ENCODE measurements at places on chromosomes 7 and 10.
A peak's percentile ranks its signal among the peaks of the same experiment; 100 is the strongest.

- DNase-seq, result no peak
Observed at GRCh38 chr7:22117222-22117621, 171.5 kb upstream of the CDCA7L start.

DNA sequence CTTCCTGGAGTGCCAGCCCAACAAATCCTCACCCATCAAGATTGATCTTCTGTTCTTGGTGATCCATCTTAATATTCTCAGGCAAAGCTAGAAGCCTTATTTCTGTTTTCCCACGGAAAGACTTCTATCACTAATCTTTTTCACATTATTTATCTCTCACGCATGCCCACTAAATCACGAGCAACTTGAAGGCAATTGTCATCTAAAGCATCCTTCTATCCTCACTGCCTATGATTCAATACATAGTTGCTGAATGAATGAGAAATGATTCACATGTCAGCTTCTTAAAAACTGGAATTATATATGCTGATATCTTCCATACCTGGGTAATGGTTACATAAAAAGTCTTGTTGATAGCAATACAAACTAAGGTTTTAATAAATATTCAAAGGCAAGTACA, 12.6 kb upstream of the COL1A2 start:
- DNase-seq, result no peak

DNA sequence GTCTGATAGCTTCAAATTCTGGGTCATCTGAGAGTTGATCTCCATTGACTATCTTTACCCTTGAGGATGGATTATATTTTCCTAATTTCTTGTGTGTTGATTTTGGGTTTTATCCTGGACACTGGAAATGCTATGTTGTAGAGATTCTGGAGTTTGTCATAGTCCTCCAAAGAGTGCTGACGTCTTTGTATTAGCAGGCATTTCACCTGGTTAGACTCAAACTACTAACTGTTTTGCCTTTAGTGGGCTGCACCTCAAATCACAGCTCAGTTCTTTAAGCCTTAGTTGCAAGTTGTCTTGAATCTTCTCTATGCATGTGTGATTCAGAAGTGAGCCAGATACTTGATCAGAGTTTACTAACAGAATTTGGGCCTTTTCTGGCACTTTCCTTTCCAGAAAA, 264.3 kb downstream of the RPS24 start:
- DNase-seq, result no peak

- DNase-seq, result no peak
Observed at GRCh38 chr7:112481833-112482670, 1.3 kb downstream of the LSMEM1 start.

DNA sequence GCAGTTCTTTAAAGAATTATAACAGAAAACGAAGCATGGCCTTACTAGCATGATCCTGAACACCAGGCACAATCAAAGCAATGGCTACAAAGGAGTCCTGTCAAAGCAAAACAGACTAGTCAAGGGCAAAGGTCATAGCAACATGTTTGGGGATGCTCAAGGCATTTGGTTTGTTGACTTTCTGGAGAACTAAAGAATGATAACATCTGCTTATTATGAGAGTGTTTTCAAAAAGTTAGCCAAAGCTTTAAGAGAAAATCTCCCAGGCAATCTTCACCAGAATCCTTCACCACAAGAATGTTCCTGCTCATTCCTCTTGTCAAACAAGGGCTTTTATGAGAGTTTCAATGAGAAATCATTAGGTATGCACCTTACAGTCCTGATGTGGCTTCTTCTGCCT, 95.1 kb upstream of the CPXM2 start:
- no peak for DNase-seq

GRCh38 chr10:130188195-130189175, 52.3 kb downstream of the GLRX3 start:
- no peak for DNase-seq

DNA sequence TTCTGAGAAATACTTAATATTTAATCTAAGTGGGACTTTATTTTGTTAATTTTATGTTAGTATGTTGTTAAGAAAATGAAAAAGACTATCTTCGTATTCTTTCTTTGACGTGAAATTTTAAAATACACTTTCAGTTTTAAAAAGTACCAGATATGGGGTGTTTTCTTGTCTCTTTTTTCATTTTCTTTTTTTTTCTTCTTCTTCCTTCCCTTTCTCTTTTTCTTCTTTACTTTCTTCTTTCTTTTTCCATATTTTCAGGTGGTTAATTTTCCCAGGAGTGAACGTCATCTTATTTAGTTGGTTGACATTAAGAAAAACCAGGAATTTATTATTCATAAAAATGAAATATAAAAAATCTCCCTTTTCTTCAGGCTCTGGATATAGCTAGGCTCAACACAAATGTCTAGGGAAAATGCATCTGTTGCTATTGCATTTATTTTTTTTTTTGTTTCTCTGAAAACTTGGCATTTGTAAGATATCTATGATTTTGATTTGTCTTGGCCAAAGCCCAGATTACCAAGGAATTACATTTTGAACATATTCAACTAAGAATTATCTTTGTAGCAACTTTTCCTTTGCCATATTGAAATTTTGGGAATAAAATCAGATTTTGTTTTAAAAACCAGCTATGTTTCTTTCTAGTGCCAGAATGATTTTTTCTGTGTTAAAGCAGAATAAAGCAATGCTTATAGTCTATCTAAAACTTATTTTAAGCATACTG, 241.3 kb upstream of the FOXP2 start:
- DNase-seq, result no peak

DNA sequence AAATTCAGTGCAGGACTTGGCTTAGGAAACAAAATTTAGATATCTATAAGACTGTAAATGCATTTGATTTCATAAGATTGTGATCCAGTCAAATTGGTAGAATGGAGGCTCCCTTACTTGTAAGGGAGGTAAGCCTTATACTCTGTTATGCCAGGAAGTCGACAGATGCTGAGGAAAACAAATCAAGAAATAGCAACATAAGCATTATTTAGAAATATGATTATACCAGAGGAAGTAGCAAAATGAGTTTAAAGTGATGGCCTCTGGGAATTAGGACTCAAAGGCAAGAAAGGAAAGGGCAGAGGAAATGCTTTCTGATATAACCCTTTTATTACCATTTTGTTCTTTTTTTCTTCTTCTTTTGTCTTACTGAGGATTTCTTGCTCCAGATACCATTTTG, 40.5 kb upstream of the MTPAP start:
- DNase-seq, result no peak

DNA sequence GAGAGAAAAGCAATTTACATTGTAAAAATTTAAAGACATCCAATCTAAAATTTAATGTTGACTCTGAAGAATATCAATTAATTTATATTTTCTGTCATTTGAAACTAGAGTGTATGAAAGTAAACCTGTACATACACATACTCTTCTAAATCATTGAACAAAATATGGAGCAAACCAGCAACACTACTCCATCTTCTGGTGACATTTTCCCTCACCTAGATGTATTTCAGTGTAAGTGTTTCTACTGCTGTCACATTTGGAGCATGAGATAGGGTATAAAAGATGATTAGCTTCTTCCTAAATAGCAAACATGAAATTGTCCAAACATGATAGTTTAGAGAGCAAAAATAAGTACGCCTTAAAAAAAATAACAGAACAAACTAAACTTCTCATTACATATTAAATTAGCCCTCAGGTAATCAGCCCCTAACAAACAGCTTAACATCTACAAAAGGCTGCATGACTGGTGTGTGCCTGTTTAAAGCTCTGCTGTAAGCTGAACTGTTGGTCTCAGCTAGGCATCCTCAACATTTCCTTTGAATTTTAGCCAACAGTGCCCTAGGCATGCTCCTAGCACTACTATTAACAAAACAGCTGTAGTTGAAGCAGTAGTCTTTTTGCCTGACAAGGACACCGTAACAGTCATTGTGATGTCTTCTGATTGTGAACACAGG, 189.8 kb downstream of the CTNNA3 start:
- peak; percentile 9 for DNase-seq

DNA sequence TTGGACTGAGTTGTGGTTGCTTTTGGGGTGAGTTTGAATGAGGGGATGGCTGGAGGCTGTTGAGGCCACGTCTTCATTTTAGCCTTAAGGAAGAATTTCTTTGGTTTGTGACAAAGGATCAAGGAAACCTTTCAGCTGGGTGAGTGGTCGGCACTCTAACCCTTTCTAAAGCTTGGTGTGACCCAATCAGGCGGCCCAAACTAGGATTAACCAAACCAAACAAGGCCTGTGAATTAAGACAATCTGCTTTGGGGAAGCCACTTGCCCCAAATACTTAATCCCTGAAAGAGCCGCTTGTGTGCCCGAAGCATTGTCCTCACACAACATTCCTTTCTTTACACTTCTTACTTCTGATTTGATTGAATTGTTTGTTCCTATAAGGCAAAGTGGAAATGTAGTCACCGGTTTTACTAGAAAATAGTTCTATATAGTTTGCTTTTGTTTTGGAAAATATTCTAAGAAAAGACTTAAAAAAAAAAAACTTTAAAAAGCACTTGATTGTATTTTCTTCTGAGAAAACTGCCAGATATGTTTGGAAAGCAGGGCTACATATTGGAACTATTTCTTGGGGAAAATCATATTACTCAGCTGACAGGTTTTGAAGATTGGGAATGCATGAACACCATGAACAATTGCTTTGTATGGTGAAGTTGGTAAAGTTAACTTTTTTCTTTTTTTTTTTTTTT, 272.4 kb upstream of the BMPER start:
- DNase-seq, result no peak

- DNase-seq, result no peak
Observed at GRCh38 chr10:34941471-34942357, 126.6 kb upstream of the PARD3 start.

DNA sequence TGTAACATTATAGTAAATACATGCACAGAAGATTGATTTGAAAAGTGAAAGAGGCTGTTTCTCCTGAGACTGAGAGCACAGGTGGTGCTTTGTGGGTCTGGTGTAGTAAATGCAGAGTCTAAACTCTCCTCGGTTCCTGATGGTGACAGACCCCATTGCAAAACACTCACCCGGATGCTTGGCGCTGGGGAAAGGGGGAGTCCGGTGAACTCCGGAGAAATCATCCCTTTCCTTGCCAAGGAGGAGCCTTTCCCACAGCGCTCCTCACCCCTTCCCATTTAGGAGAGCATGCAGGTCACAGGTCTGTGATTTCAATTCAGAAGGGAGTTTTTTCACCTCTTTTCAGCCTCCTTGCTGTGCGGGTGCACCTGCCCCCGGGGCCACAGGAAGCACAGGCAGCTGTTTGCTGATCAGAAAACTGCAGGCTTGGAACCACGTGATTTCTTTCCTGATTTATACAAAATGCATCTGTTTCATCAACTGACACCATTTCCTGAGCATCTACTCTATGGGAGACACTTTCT, 75.6 kb upstream of the LYZL2 start:
- DNase-seq, result no peak

DNA sequence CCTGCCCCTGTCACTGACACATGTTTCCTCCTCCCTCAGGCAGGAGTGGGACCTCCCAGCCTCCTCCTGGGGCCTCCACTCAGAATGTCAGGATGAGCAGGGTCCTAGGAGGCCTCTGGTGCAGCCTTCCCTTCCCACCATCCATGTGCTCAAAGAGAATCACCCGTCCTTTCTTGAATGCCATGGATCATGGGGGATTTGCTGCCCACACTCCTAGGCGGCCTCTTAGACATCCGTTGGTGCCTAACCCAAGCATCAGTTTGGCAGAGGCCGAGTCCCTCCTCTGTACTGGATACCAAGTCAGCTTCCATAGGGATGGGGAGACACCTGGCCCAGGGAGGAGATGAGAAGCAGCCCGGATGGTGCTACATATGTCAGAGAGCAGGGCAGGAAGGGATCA, 7.0 kb downstream of the NOS3 start:
- DNase-seq, result no peak

GRCh38 chr10:11612021-11613001, 861 bp upstream of the USP6NL start:
- no peak for DNase-seq

DNA sequence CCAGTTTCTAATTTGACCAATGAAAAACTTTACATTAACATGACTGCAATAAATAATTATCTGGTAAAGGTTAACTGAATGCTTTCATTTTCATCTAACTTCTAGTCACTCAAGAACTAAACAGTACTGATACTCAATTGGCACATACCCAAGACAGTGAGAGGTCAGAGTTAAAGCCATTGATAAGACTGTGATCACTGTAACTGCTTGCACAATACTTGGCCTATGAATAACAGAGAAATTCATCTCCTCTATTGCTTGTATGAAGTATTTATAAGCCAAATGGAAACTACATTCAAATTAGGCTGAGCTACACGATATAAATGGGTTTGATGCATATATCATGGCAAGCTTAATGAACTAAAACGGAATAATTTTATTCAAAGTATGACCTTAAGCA, 43.0 kb downstream of the HERC4 start:
- no peak for DNase-seq

- DNase-seq, result peak; percentile 54
Observed at GRCh38 chr7:138008588-138009349, 6.9 kb upstream of the CREB3L2 start.

DNA sequence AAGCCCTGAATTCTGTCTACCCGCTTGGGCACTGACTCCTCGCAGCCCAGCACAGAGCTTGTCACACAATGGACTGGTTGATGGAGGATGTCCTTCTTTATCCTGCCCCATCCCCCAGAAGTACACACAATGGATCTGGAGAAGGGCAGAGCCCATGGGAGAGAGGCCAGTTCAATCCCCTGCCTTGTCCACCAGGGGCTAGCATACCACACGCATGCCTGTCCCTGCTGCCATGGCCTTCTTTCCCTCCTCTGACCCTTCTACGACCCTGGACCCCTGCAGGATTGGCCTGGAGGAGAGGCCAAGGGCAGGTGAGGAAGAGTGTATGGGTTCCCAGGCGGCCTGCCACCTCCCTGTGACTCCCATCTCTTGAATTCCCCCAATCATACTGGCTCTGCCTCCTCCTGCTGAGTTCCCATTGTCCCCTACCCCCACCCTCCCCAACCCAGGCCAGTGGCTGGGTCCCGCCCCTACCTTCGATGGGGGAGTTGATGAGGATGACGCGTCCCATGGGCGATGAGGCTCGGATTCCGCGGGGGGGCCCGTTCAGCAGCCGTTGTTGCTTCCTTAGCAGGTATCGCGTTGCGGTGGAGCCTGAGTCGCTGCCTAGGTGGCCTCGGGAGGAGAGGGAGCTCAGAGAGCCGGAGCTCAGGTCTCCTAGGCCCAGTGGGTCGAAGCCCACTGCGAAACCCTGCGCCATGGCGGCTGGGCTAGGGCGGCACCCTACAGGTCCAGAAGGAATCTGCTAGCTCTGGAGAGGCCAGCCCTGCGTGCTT, 1.2 kb downstream of the PDZD7 start:
- DNase-seq, result no peak

DNA sequence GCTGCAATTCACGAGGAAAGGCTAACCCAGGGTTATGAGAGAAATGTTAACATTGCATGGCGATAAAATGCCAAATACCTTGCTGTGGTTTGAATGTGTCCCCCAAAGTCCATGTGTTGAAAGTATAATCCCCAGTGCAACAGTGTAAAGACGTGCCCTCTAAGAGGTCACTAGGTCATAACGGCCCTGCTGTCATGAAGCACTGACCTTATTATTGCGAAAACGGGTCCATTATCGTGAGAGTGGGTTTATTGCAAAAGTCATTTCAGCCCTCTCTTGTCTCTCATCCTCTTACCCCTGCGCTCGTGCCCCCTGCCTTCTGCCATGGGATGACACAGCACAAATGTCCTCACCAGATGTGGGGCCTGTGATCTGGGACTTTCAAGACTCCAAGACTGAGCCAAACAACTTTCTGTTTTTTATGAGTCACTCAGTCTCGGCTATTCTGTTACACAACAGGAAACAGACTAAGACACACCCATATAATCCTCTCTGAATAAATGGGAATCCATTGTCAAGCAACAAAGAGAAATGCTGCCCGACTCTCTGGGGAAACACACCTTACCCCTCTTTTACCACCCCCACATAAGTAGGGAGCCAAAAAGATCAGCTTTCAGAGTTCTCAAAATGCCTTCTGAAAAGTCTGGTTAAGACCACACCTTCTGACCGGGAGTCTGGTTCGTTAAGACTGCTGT, 73.1 kb upstream of the UCN3 start:
- DNase-seq, result no peak

Data from COR-L47 (cell line).